Body of pancreas (tissue), 4 donors: ENCODE measurements at places on chromosomes 13 and 19. TPM values are rescaled to one million over a fixed set of nuclear protein-coding genes. Genes with fewer than 3 reads are reported as not detected.

GRCh38 chr13:77751513-77752456 is 54.3 kb downstream of the SLAIN1 start:
- H3K27me3 ChIP-seq: no peaks in the 10 kb centered on the region
- H3K36me3 ChIP-seq: no peaks in the 10 kb centered on the region
- H3K27ac ChIP-seq: no peak overlapping the region
- DNase-seq: peak; percentile 46
- no peaks in the 10 kb centered on the region for H3K4me1 ChIP-seq
- H3K4me3 ChIP-seq: no peak overlapping the region

GRCh38 chr13:106489849-106490568 is 45.5 kb downstream of the EFNB2 start:
- H3K27ac ChIP-seq: no peak overlapping the region
- H3K4me1 ChIP-seq: no peaks in the 10 kb centered on the region
- H3K4me3 ChIP-seq: no peak overlapping the region
- DNase-seq: no peak

GRCh38 chr13:97215325-97215724 is 6.8 kb upstream of the MBNL2 start:
- H3K36me3 ChIP-seq: no peaks in the 10 kb centered on the region
- H3K4me1 ChIP-seq: no peaks in the 10 kb centered on the region
- no peak for DNase-seq
- no peak overlapping the region for H3K4me3 ChIP-seq
- no peaks in the 10 kb centered on the region for H3K27me3 ChIP-seq
- no peak overlapping the region for H3K27ac ChIP-seq

DNA sequence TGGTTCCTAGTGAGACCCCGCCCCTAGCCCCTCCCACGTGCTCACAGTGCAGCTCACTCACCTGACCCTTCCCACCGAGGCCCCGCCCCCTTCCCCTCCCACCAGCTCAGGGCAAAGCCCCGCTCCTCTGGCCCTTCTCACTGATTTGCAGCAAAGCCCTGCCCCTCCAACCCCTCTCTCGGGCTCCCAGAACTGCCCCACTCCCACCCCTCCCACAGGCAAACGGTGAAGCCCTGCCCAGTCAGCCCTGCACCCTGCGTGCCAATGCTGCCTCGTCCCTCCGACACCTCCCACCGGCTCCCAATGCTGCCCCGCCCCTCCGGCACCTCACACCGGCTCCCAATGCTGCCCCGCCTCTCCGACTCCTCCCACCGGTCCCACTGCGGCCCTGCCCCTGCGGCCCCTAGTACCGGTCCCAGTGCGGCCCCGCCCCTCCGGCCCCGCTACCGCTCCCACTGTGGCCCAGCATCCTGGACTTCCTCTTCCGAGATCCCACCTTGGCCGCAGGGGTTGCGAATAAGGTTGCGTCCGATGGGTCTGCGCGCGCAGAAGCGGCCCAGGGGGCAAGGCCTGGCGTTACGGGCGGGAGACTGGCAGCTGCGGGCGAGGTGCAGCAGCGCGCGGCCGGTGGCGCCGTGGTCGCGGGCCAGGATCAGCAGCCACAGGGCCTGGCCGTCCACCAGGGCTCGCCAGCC is 834 bp downstream of the FBXO27 start:
- peak overlapping the region; percentile 67 for H3K4me3 ChIP-seq
- peak; percentile 98 for DNase-seq
- H3K27ac ChIP-seq: peak overlapping the region; percentile 81
- no peaks in the 10 kb centered on the region for H3K36me3 ChIP-seq

- no peak overlapping the region for H3K4me3 ChIP-seq
- no peak overlapping the region for H3K27ac ChIP-seq
- H3K36me3 ChIP-seq: no peaks in the 10 kb centered on the region
- no peaks in the 10 kb centered on the region for H3K4me1 ChIP-seq
- no peak for DNase-seq
Observed at GRCh38 chr13:60671386-60671785, 274.4 kb downstream of the TDRD3 start.

Gene LILRA1
- total RNA-seq: not detected

DNA sequence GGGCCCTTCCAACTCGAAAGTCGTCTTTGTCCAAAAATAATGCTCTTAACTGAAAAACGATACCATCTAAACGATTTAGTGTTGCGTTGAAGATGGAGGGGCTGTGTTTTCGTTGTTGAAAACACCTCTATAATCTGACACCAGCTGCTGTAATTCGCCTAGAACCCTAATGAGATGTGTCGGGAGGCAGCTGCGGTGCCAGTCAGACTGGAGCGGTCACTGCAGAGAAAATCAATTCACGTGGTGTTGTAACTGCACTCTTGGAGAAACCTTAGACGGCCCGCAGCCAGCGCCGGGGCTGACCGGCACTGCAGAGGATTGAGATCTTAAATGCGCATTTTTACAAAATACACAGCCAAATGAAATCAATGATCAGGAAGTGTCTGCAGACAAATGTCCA is 339.1 kb downstream of the ZNF536 start:
- no peak overlapping the region for H3K27ac ChIP-seq
- no peak overlapping the region for H3K4me3 ChIP-seq
- no peaks in the 10 kb centered on the region for H3K4me1 ChIP-seq
- peaks cover 4% of the 10 kb centered on the region for H3K27me3 ChIP-seq
- H3K36me3 ChIP-seq: no peaks in the 10 kb centered on the region

GRCh38 chr19:28296506-28296905 is 916.4 kb downstream of the UQCRFS1 start:
- H3K4me1 ChIP-seq: no peaks in the 10 kb centered on the region
- H3K4me3 ChIP-seq: no peak overlapping the region
- H3K27me3 ChIP-seq: no peaks in the 10 kb centered on the region
- no peaks in the 10 kb centered on the region for H3K36me3 ChIP-seq
- H3K27ac ChIP-seq: no peak overlapping the region

Gene PNMA8A
- 6.5 TPM for total RNA-seq

Gene NLRP7
- total RNA-seq: not detected

Gene ZNF709
- total RNA-seq: 2.3 TPM

GRCh38 chr13:40484101-40484800 is 182.2 kb downstream of the FOXO1 start:
- H3K4me1 ChIP-seq: peaks cover 26% of the 10 kb centered on the region
- no peak overlapping the region for H3K4me3 ChIP-seq
- no peaks in the 10 kb centered on the region for H3K36me3 ChIP-seq
- no peak overlapping the region for H3K27ac ChIP-seq
- DNase-seq: no peak
- H3K27me3 ChIP-seq: no peaks in the 10 kb centered on the region

Gene PDX1
- 6.5 TPM for total RNA-seq

DNA sequence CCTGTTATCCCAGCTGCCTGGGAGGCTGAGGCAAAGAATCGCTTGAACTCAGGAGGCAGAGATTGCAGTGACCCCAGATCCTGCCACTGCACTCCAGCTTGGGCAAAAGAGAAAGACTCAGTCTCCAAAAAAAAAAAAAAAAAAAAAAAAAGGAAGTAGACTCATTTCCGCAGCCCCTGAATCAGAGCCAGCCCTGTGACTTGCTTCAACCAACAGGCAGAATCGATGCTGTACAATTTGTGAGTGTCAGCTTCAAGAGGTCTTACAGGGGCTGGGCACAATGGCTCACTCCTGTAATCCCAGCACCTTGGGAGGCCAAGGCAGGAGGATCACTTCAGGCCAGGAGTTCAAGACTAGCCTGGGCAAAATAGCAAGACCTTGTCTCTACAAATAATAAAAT is 12.8 kb downstream of the ANKRD27 start:
- no peaks in the 10 kb centered on the region for H3K4me1 ChIP-seq
- H3K4me3 ChIP-seq: no peak overlapping the region
- no peak overlapping the region for H3K27ac ChIP-seq
- H3K36me3 ChIP-seq: peaks cover 3% of the 10 kb centered on the region
- H3K27me3 ChIP-seq: no peaks in the 10 kb centered on the region

- no peaks in the 10 kb centered on the region for H3K27me3 ChIP-seq
- no peak overlapping the region for H3K4me3 ChIP-seq
- DNase-seq: peak; percentile 48
- peaks cover 22% of the 10 kb centered on the region for H3K4me1 ChIP-seq
- peak overlapping the region; percentile 72 for H3K27ac ChIP-seq
- H3K36me3 ChIP-seq: no peaks in the 10 kb centered on the region
Observed at GRCh38 chr19:32373585-32374295, 28.3 kb downstream of the ZNF507 start.

Gene IGSF23
- not detected for total RNA-seq
